ENCODE measurements at places on chromosomes 2 and 18. TPM values are rescaled to one million over a fixed set of nuclear protein-coding genes. Genes with fewer than 3 reads are reported as not detected.

The MIB1 gene
- 21.6 TPM for total RNA-seq

The LAMA3 gene
- 106 TPM for total RNA-seq

The ARID5A gene
- total RNA-seq, result 34.1 TPM

The ONECUT2 gene
- not detected for total RNA-seq

The VSNL1 gene
- total RNA-seq, result 19.2 TPM

The C2orf78 gene
- not detected for total RNA-seq

The FBXO15 gene
- total RNA-seq, result not detected

The SERPINB7 gene
- 0.49 TPM for total RNA-seq

The SLC39A6 gene
- 39.3 TPM for total RNA-seq

The RRM2 gene
- total RNA-seq, result 11.0 TPM

The CCL20 gene
- not detected for total RNA-seq

The C1GALT1C1L gene
- 1.2 TPM for total RNA-seq

The SPEG gene
- 28.2 TPM for total RNA-seq

The ARHGEF33 gene
- total RNA-seq, result 0.74 TPM

The PDE11A gene
- 0.25 TPM for total RNA-seq

The OR6B2 gene
- total RNA-seq, result not detected

The DGKD gene
- total RNA-seq, result 13.3 TPM

The MYO7B gene
- not detected for total RNA-seq

The KATNAL2 gene
- 5.2 TPM for total RNA-seq

The KLHL41 gene
- total RNA-seq, result 0.49 TPM

The AKAIN1 gene
- not detected for total RNA-seq

The RAX gene
- total RNA-seq, result not detected

The RAD51AP2 gene
- 0.25 TPM for total RNA-seq

The CD226 gene
- total RNA-seq, result 6.4 TPM

The NFATC1 gene
- total RNA-seq, result 21.9 TPM

The CPS1 gene
- total RNA-seq, result 8.8 TPM

The NEURL3 gene
- total RNA-seq, result 2.5 TPM

The GPR39 gene
- total RNA-seq, result not detected

The KCNK3 gene
- total RNA-seq, result 10.6 TPM

The MAL gene
- 71.0 TPM for total RNA-seq

The CCDC68 gene
- 8.1 TPM for total RNA-seq

The SLC9A2 gene
- total RNA-seq, result not detected

The OSBPL6 gene
- total RNA-seq, result 2.7 TPM

The BOLL gene
- not detected for total RNA-seq

The FSIP2 gene
- 1.2 TPM for total RNA-seq

The MSH2 gene
- 9.3 TPM for total RNA-seq

The KCNJ3 gene
- total RNA-seq, result 4.2 TPM

The TFPI gene
- total RNA-seq, result 68.8 TPM

The RIT2 gene
- not detected for total RNA-seq

The LRRTM4 gene
- total RNA-seq, result 0.98 TPM

The NCKAP5 gene
- total RNA-seq, result 8.8 TPM

The C2orf42 gene
- total RNA-seq, result 17.4 TPM

The MYO5B gene
- 22.6 TPM for total RNA-seq

The THSD7B gene
- 0.49 TPM for total RNA-seq

The CEP192 gene
- 17.9 TPM for total RNA-seq

The PER2 gene
- 21.1 TPM for total RNA-seq

The SPC25 gene
- total RNA-seq, result not detected

The UGT1A10 gene
- total RNA-seq, result not detected

The MC2R gene
- total RNA-seq, result not detected

The MTERF4 gene
- 30.2 TPM for total RNA-seq

The PSD4 gene
- total RNA-seq, result 39.0 TPM

The AP1S3 gene
- total RNA-seq, result 9.8 TPM

The MLPH gene
- 34.6 TPM for total RNA-seq

The FLACC1 gene
- total RNA-seq, result 0.74 TPM

The FAP gene
- total RNA-seq, result 4.2 TPM

The HOXD8 gene
- 10.3 TPM for total RNA-seq

All from vagina (tissue), 2 donors.